ENCODE measurements at places on chromosomes 3 and 15.

- no peak for DNase-seq
These were observed 61.5 kb upstream of the FGD5 start for GRCh38 chr3:14757153-14757700.

DNA sequence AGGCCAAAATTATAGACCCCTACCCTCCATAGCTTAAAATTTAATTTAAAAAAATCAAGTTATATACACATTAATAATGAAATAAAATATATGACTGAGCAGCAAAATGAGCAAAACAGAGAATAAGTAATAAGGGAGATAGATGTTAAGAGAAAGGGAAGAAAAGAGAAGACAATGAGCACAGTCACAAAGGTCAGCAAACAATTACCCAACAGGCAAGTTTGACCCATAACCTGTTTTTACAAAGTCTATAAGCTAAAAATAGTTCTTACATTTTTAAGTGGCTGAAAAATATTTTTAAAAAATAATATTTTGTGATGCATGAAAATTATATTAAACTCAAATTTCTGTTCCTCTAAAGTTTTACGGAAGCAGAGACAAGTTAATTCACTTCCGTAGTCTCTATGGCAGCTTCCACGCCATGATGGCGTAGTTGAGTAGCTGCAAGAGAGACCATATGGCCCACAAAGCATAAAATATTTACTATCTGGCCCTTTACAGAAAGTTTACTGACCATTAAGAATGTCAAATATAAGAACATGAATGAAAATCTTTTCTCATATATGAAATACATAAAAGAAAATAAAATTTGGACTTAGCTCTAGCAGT is 47.5 kb downstream of the ACAP2 start:
- DNase-seq, result no peak

GRCh38 chr3:54322354-54322753 is 200.0 kb downstream of the CACNA2D3 start:
- no peak for DNase-seq

DNA sequence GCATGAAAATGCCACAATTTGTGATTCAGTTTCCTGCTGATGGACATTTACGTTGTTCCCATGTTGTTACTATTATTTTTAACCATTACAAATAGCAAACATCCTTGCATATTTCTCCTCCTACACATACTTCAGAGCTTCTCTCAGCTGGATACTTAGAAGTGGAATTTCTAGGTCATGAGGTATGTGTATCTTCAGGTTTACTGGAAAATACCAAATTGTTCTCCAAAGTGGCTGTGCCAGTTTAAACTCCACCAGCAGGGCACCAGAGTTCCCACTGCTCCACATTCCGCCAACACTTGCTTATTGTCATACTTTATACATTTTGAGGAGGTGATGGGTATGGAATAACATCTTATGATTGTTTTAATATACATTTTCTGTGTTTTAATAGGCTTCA is 45.7 kb downstream of the PRR23E start:
- no peak for DNase-seq

GRCh38 chr15:72353266-72353665 is 22.5 kb downstream of the HEXA start:
- no peak for DNase-seq

- DNase-seq, result no peak
These were observed 60.1 kb downstream of the SUMF1 start for GRCh38 chr3:4406746-4407568.

GRCh38 chr15:66803182-66803729 is 101.2 kb downstream of the SMAD6 start:
- peak; percentile 84 for DNase-seq
